Astrocyte of the cerebellum (primary cell): ENCODE measurements at places on chromosomes 5 and 9.

DNA sequence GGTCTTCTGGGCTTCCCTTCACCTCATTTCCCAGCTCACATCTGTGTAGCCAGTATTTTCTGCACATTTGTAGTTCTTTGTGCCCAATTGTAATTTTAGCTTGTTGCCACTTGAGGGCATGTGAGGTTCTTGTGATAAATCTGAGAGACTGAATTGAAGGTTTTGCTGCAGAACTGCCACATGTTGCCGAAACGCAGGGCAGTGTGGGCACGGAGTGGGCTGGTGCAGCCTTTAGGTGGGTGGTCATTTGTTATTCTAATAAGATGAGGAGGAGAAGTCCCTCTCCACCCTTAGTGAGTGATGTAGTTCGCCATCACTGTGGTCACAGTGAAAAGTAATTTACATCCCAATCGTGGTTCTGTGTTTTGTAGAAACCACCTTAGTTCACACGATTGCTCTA lies 21.2 kb downstream of the OTULIN start:
- no peak for DNase-seq

GRCh38 chr5:177300236-177300880 lies 3.2 kb downstream of the RAB24 start:
- DNase-seq, result peak; percentile 55

DNA sequence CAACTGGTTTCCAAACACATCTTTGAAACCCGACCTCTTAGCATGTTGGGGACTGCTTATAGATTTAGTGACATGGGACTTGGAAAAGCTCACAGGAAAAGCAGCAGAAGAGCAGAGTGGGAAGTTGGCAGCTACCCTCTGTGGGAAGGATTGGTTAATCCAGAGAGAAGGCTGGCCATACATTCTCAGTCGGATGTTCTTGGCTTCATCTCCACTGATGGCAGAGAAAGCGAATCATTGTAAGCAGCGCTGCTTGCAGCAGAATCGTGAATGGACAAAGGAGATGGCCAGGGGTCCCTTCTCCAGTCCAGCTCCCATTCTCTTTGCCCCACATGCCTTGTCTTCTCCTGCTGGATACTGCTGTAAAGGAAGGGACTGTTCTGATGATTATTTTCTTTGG lies 62.7 kb downstream of the MEGF10 start:
- no peak for DNase-seq

GRCh38 chr9:68996462-68996861 lies 17.5 kb downstream of the PRKACG start:
- no peak for DNase-seq

DNA sequence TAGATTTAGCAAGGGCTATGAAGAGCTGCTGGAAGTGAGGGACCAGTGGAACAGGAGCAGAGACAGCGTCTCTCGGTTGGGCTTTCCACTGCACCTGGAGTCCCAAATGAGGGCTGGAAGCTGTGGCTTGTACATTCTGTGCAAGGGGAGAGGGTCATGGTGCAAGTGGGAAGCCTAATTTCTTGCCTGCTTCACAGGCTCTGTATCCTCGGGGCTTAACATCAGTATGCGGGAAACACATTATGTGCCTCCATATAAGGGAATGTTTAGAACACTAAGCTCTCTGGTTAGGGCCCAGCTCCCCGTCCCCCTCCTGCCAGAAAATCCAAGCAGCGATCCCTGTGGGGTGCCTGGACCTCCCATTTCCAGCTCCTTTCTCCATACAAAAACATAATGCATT lies 89.0 kb upstream of the NIPAL4 start:
- peak; percentile 29 for DNase-seq

- DNase-seq, result no peak
These were observed 61.7 kb upstream of the PLPP6 start for GRCh38 chr9:4600368-4600767.

DNA sequence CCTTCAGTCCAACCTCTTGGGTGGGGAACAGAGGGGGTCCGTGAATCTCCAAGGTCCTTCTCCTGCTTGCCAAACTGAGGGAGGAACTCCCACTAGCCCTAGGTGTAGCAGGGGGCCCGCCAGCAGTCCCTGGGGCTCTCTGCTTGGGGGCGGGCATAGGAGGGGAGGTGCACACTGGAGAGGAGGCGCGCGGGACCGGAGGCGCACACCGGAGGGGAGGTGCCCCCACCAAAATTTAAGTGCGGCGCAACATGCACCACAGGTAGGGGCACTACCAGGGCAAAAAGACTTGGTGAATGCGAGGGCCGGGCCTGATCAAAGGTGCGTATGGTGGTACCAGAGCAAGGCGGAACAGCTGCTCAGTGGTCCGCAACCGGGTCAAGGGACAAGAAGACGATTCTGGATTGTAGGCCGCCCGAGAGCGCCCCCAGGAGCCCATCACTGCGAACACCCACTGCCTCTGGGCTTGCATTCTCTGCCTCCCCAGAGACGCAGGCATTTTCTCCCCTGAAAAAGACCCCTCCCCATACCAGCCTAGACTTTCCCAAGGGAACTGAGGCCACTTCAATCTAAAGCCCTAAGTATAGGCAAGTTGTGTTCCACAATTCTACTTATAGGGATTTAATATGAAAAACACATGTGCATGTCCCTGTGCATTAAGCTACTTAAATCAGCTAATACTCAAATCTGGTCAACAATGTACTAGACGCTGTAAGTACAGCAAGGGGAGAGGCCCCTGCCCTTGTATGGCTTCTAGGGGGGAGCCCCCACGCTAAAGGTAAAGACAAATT lies 50.6 kb downstream of the TGFBI start:
- no peak for DNase-seq

DNA sequence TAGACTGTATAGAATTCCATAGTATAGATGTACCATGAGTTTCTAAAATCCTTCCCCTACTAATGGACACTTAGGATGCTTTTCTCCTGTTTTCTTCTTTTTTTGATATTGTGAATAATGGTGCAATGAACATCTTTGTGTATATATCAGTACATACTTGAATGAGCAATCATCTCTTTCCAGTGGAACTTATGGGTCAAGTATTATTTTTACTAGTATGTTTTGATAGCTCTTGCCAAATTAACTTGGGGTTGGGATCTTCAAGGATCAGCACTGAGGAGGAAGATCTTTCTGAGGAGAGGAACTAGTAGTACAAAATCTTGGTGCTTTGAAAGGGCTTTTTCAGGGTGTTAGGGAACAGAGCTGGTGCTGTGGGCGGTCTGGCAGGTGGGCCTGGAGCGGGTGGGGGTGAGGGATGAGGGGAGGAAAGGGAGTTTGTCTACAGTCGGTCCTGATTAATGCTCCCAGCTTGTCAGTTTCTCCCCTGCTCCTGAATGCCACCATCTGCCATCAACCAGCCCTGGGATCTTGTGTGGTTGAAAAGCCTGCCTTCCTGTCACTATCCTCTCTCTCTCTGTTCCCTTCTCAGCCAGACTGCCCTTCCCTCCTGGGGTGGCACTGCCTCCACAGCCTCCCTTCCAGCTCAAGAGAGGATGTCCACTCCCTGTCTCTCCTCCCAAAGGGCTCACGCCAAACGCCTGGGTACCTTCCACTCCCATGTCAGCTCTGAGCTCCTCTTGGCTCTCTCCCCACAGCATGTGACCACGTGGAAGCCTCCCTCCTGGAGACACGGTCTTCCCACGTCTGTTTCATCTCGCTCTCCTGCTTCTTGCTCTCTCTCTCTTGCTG lies 185.9 kb downstream of the DAB2IP start:
- DNase-seq, result no peak

- DNase-seq, result no peak
These were observed 26.2 kb upstream of the LVRN start for GRCh38 chr5:115936031-115936430.

DNA sequence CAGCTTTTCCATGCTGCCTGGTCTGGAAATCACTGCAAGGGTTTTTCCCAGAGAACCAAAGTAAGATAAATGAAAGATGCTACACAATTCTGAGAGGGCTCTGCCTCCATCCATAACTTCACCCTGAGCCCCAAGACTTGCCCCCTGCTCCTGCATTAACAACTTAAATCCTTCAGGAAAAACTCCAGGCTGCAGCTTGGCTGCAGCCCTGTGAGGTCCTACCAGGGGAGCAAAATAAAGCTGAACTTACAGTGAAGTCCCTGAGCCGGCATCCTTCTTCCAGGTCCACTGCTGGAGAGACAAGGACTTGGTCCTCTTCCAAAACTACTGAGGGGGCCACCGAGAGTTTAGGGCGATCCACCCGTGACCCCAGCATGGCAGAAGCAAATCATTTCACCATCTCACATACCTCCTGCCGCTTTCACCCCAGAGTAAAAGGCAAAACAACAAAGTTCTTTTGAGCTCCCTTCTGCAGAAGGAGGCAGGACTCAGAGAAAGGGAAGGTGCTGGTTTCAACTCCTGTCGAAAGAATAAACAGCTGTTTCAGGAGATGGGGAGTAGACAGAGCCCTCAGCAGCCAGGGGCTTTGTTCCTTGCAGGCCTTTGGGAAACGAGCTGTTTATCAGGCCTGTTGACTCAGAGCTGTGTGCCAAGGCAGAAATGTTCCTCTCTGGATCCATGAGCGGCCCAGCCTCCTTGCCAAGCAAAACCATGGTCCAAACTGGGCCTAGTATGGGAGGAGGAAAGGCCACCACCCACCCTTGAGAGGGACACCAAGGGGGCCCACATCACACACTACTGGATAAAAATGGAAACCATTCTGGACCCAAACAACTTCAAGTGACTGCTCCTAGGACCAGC lies 20.6 kb downstream of the GGTA1 start:
- DNase-seq, result no peak
